ENCODE measurements at places on chromosomes 12 and 14.

- DNase-seq: no peak
These were observed 45.0 kb downstream of the NOPCHAP1 start for GRCh38 chr12:105030820-105031807.

DNA sequence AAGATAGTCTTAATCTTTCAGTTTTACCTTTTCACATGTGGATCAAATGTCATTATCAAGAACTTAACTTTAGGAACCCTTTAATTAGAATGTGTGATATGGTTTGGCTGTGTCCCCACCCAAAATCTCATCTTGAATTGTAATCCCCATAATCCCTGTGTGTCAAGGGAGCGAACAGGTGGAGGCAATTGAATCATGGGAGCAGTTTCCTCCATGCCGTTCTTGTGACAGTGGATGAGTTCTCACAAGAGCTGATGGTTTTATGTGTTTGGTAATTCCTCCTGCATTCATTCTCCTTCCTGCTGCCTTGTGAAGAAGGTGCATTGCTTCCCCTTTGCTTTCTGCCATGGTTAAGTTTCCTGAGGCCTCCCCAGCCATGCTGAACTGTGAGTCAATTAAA, 160.6 kb downstream of the MON2 start:
- no peak for DNase-seq

GRCh38 chr12:108379823-108380222, 40.7 kb upstream of the CMKLR1 start:
- DNase-seq: no peak

- no peak for DNase-seq
These were observed 31.7 kb upstream of the NINJ2 start for GRCh38 chr12:694734-695503.

- no peak for DNase-seq
These were observed 490.1 kb downstream of the PCNX1 start for GRCh38 chr14:71397371-71397770.

GRCh38 chr12:79886917-79887519, 47.9 kb downstream of the PPP1R12A start:
- no peak for DNase-seq

Data from effector CD8-positive, alpha-beta T cell (primary cell).